ENCODE measurements at places on chromosomes 3 and 15.

DNA sequence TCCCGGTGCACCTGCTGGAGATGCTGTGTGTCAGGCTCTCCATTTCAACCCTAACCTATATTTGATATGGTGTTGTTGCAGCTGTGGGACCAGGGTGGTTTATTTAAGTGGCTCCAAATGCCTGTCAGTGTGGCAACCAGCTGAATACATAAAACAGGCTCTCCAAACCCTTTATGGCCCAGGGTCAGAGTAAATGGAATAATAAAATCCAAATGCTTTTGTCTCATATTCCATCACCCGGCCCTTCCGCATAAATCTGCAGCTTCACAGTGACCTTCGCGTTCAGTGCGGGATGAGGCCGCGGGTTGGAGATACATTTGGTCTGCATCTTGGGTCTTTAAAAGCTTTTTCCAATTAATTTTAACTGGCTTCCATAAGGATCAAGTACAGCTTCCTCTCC lies 382.1 kb upstream of the NR2F2 start:
- DNase-seq, result no peak

GRCh38 chr3:74571118-74571517 lies 43.3 kb downstream of the CNTN3 start:
- no peak for DNase-seq

- DNase-seq, result no peak
Observed at GRCh38 chr15:32873284-32874114, 155.7 kb downstream of the GREM1 start.

- DNase-seq, result no peak
Observed at GRCh38 chr3:132180337-132180791, 136.8 kb upstream of the ACP3 start.

DNA sequence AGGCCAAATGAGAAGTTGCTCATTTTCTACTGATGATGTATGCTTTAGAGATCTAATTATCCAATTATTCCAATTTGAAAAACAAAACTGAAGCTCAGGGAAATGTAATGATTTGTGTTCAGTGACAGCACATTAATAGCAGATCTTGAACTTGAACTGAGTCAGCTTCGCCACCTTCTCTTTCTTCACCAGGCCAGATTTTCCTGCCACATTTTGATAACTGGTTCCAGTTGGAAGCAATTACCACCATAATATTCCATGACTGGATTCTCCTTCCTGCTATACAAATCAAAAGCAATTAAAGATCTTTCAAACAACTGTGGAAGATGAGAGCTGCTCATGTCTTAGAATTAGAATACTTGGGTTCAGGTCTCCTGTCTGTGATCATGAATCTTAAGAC lies 334.1 kb downstream of the RBMS3 start:
- no peak for DNase-seq

DNA sequence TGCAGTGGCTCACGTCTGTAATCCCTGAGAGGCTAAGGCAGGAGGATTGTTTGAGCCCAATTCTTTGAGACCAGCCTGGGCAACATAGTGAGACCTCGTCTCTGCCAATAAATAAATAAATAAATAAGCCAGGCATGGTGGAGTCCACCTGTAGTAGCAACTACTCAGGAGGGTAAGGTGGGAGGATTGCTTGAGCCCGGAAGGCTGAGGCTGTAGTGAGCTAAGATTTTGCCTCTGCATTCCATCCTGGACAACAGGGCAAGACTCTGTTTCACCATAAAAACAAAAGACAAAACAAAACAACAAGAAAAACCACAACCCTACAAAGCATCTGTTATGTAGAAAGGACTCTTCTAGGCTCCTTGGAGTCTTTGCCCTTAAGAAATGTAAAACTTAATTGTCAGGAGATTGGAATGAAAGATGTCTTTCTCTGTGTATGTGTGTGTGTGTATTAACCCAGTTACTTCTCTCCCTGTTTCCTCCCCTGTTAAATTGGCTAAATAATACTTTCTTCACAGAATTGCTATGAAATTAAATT lies 9.5 kb downstream of the NECTIN3 start:
- DNase-seq, result peak; percentile 42

GRCh38 chr15:67803996-67804843 lies 21.1 kb upstream of the SKOR1 start:
- DNase-seq, result no peak

DNA sequence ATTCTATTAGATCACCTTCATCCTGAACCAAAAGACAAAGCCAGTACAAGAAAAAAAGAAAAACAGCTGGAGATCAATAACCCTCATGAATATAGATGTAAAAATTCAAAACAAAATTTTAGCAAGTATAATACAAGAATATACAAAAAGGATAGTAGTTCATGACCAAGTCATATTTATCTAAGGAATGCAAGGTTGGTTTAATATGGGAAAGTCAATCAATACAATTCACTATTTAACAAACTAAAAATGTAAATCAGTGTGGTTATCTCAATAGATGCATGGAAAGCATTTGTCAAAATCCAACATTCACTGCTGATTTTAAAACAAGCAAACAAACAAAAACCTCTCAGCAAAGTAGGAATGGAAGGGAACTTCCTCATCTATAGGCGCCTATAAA lies 11.0 kb upstream of the GPR27 start:
- no peak for DNase-seq

DNA sequence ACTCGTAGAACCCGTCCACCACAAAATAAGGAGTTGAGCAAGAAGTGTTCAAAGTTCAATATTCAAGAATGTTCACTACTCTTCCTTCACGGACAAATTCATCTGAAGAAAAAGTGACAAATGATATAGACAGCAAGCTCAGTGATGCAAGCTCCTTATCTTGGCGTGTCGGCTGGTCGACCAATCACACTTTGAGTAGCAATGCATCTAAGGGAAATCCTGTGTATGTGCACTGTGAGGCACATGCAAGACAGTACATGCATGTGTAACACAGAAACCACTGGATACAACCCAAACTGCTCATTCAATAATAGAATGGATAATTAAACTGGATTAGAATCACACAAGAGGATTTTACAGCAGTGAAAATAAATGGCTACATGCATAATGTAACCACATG lies 64.4 kb upstream of the CSPG5 start:
- DNase-seq, result no peak

DNA sequence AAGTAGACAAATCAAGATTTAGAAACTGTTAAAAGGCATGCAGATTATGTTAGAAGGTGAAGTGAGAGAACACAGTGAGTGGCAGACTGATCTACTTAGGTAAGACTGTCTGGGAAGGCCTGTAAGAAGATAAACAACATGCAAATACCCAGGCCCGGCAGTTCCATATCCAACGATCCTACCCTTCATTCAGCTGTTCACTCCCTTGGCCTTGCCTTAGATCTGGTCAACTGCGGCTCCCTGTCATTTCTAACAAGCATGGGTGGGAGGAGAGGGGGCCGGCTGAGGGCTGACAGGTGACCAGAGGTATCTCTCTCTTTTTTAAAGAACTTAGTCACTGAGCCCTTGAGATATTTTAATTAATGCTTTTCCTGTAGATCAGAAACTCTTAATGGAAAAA lies 84.7 kb upstream of the FAM3D start:
- DNase-seq, result no peak

GRCh38 chr15:36903922-36904556 lies 196.3 kb downstream of the MEIS2 start:
- no peak for DNase-seq

DNA sequence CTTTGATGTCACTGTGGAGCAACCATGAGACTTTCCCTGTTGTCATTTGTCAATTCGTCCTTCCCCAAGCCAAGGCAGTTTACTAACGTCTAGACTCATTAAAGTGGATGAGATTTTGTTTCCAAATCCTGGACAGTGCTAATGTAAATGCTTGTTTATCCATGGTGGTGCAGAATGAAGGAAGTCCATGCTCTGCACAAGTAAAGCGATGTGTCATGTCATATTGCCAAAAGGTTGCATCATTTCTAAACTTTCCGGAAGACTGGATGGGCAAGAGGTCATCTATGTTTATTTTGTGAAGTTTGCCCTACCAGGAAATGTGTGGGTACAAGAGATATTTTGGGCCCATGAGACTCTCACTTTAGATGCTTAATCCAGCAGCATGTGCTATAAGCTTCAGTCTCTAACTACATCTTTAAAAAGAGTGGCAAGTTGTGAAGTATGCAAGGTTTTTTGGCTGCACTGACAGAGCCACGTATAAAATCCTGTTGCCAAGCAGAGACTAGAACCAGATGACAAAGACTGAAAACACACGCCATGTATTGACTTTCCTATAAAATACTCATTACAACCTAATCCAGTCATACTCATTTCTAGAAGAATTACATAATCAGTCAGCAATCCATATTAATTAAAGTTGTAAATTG lies 72.1 kb upstream of the FNDC3B start:
- peak; percentile 90 for DNase-seq

- no peak for DNase-seq
Observed at GRCh38 chr3:148021381-148021780, 612.2 kb downstream of the ZIC1 start.

DNA sequence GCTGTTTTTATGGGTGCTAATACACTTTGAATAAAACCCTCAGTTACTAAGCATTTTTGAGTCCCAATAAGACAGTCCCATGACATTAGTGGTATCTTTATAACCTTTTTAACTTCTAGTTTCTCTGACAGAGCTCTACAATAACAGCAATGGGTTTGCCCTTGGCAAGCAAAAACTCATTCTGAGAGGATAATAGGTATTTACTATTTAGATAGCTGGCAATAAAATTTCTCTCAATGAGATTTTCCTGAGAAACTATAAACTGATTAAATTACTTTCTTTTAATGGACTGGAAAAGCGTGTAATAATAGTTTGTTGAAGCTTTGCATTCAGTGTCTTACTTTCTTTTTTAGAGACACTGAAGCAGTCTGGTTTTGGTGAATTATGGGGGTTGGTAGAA lies 168.0 kb upstream of the MLF1 start:
- DNase-seq, result no peak

DNA sequence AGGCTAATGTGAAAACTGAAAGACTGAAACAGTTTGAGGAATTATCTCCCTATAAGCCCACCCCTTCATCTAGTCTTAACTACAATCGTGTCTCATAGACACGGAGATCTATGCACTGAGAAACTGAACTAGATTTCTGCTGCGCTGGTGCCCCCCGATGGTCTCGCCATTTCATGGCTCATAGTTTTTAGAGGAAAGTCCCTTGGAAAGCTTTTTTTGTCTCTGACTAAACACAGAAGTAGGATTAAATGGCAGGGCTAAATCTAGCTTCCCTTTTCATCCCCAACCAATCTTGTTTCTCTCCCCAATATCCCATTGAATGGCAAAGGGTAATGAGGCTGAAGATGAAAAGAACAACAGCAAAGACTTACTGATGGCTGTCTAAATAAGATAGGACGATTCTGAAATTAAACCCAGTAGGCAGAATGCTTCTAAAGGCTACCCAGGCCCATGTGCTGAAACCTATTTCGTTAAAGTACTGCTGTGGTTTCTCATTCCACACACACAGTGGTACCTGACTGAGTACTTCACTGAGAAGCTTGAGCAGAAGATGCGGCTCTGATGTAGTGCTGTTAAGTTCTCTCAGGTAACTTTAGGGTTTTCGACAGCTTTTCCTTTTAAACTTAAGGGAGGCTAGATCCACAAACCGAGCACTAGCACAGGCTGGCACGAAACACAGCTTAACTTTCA lies 142.7 kb downstream of the GADL1 start:
- DNase-seq, result no peak

DNA sequence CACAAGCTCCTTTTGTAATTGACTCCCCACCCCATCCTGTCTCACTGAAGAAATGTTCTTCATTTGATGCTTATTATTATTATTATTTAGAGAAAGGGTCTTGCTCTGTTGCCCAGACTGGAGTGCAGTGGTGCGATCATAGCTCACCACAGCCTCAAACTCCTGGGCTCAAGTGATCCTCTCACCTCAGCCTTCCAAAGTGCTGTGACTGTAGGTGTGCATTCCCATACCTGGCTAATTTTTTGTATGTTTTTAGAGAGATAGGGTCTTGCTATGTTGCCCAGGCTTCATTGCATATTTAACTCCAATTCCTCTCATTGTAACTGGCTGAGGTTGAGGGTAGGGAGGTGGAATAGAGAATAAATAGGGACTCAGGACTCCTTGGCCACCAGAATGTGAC lies 22.3 kb downstream of the SEMA5B start:
- DNase-seq, result no peak

GRCh38 chr15:92797168-92798052 lies 102.7 kb upstream of the CHD2 start:
- no peak for DNase-seq

- DNase-seq, result peak; percentile 31
Observed at GRCh38 chr3:70919661-70920060, 607.2 kb upstream of the MDFIC2 start.

DNA sequence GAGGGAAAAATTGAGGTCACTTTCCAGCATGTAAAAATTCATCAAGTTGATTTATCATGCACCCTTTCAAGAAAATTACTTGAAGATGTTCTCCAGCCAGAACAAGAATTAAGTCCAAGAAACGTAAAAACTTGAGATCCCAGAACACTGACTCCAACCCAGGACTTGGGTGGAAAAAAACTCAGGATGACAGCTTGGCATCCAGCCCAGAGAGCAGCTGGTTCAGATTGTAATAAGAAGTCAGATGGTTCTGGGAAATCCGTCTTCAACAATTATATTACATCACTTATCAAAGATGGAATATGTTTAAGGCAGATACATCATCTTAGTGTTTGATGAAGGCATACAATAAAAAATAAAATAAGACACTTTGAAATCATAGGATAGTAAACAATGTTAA lies 23.0 kb upstream of the DNAJC13 start:
- DNase-seq, result no peak

- DNase-seq, result peak; percentile 41
Observed at GRCh38 chr3:78645628-78646310, 1122.0 kb downstream of the ROBO1 start.

DNA sequence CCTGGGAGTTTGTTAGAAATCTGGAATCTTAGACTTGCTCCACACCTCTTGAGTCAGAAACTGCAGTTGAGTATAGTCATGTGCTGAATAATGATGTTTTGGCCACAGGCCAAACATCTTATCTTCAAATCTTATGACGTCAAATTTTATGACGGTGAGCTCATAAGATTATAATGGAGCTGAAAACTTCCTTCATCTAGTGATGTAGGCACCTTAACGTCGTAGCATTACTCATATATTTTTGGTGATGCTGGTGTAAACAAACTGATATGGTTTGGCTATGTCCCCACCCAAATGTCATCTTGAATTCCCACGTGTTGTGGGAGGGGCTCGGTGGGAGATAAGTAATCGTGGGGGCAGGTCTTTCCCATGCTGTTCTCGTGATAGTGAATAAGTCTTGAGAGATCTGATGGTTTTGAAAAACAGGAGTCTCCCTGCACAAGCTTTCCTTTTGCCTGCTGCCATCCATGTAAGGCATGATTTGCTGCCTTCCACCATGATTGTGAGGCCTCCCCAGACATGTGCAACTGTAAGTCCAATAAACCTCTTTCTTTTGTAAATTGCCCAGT lies 268.0 kb upstream of the PROK2 start:
- DNase-seq, result no peak

Measured in BJ (cell line).